NCI-H1105 treated with DMSO at 0.1 percent for 48 hours (cell line): ENCODE measurements at places on chromosomes 12 and 14.

DNA sequence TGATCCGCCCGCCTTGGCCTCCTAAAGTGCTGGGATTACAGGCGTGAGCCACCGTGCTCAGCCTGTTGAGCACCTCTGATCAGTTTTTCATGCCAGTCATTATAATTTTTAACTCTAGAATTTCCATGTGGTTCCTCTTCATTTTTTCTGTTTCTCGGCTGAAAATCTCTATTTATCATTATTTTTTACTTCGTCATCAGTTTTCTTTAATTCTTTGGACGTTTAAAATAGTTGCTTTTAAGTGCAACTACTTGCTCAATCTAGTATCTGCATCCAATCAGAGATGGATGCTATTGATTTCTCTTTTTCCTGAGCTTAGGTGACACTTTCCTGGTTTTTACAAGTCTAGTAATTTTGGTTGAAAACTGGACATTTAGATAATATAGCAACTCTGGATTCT lies 16.8 kb downstream of the MAPKAPK5 start:
- DNase-seq: no peak

DNA sequence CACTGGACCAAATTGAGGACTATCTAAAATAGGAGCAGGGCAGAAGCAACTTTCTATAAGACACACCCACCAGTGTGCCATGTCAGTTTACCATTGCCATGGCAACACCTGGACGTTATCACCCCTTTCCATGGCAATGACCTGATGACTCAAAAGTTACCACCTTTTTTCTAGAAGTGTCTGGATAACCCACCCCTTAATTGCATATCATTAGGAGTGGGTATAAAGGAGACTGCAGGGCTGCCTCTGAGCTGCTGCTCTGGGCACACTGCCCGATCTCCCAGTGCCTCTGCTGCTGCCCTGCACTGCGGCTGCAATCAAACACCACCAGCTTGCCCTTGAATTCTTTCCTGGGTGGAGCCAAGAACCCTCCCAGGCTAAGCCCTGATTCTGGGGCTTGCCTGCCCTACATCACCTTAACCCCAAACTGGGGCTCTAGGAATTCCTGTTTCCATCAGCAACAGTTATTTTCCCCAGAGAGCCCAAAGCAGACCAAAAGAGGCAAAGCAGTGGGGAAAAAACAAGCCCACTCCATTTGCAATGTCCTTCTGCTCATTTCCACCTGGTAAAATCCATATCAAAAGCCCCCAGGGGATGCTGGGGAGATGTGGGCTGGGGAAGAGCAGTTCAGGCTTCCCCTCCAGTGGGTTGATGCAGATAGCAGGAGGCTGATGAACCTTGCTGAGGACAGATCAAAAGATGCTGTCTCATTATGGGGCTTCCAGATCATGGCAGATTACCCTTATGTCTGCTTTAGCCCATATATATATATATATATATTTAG lies 129.5 kb upstream of the NCOR2 start:
- DNase-seq: peak; percentile 4

DNA sequence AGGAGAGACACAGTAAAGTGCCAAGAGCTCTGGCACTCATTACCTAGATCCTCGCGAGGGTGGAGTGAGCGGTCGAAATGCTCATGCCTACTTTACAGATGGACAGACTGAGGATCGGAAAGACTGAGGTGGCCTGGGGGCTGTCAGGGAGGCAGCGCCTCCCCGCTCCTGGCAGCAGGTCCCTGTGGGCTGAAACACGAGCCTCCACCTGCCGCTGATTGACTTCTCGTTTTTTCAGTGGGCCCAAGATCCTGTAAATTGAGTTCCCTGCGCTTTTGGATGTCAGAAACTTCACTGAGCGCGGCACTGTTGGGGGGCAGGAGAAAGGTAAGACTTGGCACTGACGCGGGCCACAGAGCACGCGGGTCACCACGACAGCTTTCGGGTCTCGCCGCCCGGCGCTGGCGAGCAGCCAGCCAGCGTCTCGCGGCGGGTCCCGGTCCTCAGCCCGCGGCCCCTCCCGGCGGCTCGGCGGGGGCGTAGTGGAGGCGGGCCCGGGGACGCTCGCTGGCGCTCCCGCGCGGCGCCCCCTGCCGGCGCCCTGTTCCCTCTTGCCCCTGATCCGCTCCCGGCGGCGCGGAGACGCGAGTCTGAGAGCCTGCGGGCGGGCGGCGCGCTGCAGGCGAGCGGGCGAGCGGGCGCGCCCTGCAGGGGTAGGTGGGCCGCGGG lies 552 bp upstream of the SCN8A start:
- DNase-seq: peak; percentile 66

DNA sequence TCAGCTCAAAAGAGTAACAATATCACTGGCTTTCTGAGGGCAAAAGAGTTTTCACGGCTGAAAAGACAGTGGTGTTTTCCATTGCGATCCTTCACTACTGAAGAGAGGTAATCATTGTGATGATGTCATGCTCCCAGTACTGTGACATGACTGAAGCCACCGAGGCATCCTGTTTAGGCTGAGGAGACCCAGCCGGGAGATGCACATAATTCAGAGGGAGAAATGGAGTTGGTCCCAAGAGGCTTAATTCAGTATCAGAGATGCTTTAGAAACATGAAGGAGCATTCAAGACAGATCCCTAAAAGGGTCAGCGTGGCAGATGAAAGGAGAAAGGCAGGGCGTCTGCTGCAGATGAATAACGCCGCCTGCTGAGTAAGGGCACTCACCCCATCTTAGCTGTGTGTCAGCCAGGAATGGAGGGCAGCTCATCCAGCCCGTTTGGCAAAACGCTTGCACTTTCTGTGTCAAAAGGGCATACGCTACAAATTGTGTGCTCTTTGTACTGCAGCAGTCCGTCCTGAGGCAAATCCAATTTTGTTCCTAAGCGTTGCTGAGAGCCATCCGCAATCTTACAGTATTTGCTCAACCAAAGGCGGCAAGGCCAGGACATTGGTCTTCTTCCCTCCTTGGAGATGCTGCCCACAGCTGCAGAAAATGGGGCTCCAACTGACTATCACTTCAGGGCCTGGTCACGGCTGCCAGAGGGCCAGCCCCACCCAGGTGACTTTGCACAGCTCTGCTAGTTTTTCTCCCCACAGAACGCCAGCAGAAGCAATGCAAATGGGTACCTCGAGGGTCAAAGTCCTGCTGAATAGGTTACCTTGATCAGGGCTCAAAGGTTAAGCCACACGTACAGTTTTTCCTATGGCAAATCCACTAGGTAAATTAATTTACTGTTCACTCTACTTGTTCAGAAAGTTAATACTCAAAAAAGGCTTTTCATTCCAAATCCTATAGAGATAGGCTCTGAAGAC lies 23.5 kb downstream of the CCDC92 start:
- no peak for DNase-seq

DNA sequence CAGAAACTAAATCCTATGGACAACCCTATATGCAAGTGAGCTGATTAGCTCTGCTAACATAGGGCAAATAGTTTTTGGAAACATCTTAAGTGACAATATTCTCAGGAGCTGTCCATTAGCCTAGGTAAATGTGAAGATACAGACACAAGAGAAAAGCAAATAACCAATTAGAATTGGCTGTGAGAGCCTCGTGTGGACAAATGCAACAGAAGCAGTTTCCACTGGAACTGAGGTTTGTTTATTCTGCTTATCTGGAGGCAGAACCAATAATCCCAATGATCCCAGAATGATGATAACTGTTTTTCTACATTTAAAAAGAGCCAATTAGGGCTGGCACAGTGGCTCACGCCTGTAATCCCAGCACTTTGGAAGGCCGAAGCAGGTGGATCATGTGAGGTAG lies 43.2 kb upstream of the YAF2 start:
- DNase-seq: no peak

GRCh38 chr14:35365130-35366055 lies 39.2 kb downstream of the NFKBIA start:
- DNase-seq: no peak

DNA sequence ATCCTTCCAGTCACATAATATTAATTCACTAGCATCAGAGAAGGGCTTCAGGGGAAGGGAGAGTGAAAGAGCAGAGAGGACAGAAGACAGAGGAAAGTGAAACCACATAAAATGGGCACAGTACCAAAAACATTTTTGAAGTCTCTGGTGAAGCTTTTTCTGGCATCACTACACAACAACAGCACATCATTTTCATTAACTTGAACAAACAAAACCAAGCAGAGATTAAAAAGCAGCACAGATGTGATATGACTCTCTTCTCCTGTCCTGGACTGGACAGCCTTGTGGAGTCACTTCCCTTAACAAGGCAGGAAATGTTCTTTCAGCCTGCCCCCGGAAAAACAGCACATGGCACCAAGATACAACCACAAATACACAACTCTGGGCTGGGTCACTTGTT lies 112.0 kb downstream of the TSPAN8 start:
- DNase-seq: peak; percentile 40

GRCh38 chr12:117097159-117097558 lies 2.1 kb downstream of the TESC start:
- DNase-seq: no peak

DNA sequence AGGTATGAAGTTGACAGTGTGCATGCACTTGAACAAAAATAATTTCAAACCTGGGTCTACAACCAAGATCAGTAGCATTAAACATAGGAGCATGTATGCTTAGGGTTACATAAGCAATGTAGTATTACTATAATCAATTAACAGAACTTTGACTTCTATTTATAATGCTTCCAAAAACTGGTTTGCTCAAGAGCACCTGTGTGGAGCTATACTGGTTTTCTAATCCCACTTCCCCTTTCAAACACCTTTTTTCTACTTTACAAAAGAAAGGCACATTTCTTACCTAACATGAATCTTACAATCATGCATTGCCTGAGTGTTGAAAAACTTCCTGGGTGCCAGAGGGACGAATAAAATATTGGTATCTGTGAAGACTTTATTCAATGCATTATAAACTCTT lies 72.7 kb downstream of the EFCAB11 start:
- no peak for DNase-seq

DNA sequence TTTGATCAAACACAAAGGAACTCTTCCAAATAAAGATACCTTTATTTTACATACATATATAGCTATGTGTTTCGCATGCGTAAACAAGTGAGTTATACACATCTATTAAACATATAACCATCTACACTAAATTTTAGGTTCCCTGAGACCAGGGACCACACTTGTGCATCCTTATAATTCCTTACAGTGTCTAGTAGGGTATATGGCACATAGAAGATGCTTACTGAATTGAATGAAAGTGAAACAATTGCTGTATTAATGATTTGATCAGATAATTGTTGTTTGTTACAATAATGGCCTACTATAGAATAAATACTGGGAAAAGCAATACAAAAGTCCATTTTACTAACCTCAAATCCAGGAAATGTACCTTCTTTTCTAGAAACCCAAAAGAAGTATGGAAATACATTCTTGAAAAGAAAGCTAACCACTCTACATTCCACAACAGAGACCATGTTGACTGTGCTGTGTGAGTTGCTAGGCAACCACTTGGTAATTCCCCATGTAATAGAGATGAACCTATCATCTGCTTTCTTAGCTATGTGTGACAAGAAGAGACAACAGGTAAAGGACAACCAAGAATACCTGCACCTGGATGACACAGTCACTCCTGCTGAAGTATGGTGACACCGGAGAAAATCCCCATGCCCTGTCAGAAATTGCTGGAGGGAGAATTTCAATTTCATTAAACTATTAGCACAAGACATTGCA lies 11.9 kb upstream of the CIPC start:
- DNase-seq: no peak

GRCh38 chr12:103827911-103828391 lies 13.1 kb downstream of the NT5DC3 start:
- DNase-seq: no peak
